Amniotic stem cell (primary cell): ENCODE measurements at places on chromosomes 11 and 22.
A peak's percentile ranks its signal among the peaks of the same experiment; 100 is the strongest.

- no peak for DNase-seq
These were observed 6.2 kb upstream of the IL17REL start for GRCh38 chr22:50018608-50019285.

DNA sequence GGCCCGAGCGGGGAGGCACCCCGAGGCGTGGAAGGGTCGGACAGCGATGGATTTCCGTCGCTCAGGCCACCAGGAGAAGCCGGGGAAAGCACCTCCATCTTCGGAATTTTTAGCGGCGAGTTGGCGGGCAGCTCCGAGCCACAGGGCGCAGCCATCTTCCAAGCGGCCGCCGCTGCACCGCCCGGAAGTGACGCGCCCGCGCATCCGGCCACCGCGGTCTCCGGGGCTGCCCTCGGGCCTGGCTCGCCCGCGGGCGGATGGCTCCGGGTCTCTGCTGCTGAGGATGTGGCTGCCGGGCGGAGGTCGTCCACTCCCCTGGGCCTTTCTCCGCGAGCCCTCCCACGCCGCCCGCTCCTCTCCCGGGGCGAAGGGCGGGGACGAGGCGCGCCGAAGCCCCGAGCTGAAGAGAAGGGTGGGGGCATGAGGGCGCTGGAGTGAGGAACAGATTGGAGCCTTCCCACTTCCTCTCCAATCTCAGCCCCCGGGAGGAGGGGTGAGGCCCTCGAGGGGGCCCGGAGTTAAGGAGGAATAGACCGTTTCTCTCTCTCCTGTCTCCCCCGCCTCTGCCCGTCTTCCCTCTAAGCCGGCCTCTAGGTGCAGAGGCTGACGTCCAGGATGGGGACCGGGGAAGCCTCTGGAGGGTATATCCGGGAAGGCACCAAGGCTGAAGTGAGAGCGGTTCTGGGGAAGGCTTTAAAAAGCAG is at the start of gene MSANTD2:
MSANTD2 (minus strand) TSS at position 181 of the 704 bp plus-strand sequence; CDS start at position 155, 26 bp downstream.
- DNase-seq, result peak; percentile 53

DNA sequence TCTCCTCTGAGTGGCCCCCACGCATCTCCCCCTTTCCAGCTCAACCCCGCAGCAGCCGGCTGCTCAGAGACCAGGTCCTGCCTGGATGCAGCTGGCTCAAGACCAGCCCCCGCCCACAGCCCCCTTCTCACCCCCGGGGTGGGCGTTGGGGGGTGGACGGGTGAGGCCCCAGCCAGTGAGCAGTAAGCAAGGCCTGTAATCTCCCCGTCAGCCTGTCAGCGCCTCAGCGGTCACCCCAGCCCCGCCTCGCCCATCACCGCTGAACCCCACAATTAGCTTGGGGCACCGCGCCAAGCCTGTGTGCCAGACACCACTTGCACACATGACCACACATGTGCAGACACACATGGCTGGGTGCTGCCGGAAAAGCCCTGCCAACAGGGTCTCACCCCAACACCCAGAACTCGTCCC is 5.9 kb downstream of the PLXNB2 start:
- no peak for DNase-seq

DNA sequence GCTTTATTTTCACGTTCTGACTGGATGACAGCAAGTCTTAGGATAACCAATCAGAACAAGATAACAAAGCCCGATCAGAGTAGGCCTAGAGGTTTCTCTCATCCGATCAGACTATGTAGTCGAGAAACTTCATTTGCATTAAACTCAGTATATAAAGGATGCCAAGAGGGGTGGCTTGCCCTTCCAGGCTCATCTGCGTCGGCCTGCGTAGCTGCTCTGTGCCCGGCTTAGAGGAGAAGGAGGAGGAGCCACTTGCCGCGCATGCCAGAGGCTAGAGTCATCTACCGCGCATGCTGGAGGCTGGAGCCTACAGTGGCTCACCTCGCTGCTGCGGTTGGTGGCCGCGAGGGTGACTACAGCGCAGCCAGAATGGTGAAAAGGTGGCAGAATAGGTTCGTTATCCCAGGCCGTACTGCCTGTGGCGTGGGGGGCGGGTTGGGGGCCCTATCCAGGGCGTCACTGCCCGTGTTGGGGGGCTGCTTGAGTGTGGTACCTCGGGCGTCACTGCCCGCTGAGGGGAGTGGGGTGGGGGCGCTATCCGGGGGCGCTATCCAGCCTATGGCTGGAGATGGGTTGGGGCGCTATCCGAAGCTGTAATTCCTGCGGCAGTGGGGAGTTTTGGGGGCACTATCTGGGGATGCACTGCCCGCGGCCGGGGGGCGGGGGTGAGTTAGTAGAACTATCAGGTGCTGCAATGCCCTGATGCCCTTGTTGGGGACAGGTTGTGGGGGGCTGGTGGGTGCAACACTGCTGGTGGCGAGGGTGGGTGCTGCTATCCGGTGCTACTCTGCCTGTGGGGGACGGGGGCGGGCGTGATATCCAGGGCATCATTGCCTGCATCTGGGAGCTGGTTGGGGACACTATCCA is at the start of gene RFPL2:
RFPL2 (minus strand) TSS at position 218 of the 867 bp plus-strand sequence. CDS start 2,622 bp downstream, outside the sequence.
- no peak for DNase-seq

DNA sequence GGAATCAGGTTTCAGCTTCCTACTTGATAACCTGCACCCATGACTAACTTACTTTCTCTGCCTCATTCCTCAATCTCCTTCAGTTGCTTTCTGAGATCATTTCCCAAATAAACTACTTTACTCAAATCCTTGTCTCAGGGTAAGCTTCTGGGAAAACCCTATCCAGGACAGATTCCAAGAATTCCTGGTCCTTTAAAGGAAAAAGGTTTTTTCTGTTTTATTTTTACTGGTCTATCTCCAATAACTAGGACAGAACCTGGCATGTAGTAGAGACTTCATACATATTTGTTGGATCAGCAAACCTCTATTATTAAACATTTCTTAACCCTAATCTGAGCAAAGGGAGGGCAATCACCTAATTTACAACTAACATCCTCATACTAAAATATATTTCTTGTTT is 910.5 kb upstream of the CHORDC1 start:
- DNase-seq, result no peak

DNA sequence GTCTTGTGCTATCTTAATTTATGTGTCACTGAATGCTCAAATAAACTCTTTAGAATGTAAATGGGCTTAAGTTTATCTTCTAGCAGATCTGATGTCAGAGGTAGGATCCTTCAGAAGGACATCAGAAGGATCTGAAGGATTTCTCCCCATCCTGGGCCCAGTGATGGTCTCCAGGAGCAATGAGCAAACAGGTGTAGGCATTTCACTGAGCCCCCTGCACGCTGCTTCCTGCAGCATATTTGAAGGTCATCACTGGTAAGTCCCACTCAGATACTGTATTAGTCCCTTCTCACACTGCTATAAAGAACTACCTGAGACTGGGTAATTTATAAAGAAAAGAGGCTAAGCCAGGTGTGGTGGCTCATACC is 4.5 kb downstream of the GSTP1 start:
- no peak for DNase-seq

GRCh38 chr11:48013269-48013901 is 33.0 kb downstream of the PTPRJ start:
- no peak for DNase-seq

GRCh38 chr11:122141725-122142124 is 25.7 kb upstream of the BLID start:
- no peak for DNase-seq

GRCh38 chr22:24706054-24706453 is 68.5 kb downstream of the PIWIL3 start:
- DNase-seq, result no peak

GRCh38 chr11:69497221-69497787 is 15.8 kb downstream of the LINC01488 start:
- DNase-seq, result peak; percentile 88

- no peak for DNase-seq
These were observed 499.6 kb downstream of the MIAT start for GRCh38 chr22:27156821-27157489.

DNA sequence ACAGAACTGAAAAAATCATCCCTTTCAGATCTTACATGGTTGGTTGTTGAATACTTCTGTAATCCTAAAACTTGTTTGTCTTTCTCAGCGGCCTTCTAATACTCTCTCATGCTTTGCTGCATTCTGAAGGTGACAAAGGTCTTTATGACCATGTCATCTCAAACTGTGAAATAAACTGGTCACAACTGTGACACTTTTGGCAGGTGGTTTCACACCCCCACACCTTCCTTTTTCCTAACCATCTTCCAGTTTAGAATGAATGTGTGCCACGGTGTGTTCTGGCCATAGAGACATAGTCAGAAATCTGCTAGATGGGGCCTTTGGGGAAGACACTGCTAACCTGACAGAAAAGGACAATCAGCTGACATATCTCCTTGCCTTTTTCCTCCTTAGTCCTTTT is 14.7 kb upstream of the RFPL3 start:
- DNase-seq, result no peak

GRCh38 chr22:44920183-44920582 is 89.6 kb downstream of the PHF21B start:
- DNase-seq, result no peak

DNA sequence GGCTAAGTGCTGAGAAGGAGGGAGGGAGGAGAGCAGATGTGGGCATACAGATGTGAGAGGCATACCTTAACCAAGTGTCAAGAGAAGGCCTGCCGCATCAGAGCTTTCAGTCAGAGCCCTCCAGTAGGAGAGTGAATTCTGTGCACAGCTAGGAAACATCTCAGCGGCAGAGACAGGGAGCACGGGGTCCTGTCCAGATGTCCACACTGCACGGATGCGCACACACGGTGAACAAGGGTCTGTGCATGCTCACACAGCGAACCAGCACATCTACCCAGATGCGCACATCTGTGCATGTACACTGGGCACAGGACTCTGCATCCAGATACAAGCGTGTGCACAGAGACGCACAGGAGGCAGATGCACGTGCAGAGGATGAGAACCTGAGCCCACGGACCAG is 778.0 kb downstream of the BRD1 start:
- DNase-seq, result no peak

DNA sequence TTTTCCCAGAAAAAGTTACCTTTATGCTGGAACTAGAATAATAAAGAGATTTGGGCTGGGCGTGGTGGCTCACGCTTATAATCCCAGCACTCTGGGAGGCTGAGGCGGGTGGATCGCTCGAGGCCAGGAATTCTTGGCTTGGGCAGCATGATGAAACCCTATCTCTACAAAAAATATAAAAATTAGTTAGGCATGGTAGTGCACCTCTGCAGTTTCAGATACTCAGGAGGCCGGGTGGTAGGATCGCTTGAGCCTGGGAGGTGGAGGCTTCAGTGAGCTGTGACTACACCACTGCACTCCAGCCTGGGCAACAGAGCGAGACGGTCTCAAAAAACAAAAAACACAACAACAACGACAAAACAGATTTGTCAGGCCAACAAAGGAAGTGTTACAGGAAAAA is 119.3 kb upstream of the OR9Q1 start:
- no peak for DNase-seq

DNA sequence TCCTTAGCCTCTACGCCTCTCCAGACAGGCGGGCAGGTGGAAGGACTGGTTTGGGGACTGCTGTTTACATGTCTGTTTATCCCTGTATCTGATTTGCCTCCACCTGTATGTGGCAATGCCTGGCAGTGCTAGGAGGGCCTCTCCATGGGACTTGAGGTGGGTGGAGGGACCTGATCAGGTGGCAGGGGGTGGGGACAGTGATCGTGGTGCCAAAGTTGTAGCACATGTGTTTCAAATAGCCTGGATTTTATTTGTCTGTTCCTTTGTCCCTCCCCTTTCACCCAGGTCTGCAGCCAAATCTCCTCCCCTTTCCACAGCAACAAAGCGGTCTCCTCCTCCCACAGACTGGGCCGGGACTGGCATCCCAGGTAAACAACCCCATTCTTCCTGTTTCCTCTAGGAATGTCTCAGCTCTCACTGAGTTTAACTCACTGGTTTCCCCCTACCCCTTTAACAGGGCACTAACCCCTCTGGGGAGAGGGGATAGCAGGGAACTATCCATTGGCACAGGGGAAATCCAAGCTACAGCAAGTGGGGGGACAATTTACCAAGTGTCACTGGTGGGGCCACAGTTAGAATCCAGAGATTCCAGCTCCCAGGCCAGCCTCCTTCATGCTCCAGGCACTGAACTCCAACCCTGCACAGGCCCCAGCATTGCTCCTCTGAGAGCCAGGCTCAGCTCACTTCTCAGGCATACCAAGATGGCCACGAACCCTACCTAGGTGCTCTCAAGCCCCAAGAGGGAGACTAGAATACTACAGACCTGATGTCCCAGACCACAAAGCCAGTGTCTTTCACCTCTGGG is 22.9 kb upstream of the TLCD5 start:
- DNase-seq, result no peak

GRCh38 chr11:43541993-43542392 is 138.5 kb upstream of the HSD17B12 start:
- no peak for DNase-seq

GRCh38 chr11:128195057-128195751 is 392.2 kb downstream of the ETS1 start:
- no peak for DNase-seq

DNA sequence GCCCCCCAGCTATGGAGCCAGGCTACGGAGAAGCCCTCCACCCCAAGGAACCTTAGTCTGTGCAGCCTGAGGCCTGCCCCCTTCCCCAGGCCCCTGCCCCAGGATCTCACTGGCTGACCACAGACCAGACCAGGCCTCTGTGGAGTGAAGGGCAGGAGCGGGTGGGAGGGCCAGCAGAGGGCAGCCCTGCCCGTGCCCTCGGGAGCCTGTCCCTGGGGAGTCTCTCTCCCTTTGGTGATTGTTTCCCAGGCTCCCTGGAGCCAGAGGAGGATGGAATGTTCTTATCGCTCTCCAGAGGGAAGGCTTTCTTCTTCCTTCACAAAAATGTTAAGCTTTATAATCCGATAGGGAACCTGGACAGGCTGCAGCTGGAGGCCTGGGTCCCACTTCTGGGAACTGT is 455.3 kb downstream of the SOX6 start:
- DNase-seq, result no peak

- DNase-seq, result peak; percentile 56
These were observed 15.5 kb downstream of the APOL3 start for GRCh38 chr22:36144886-36145541.

DNA sequence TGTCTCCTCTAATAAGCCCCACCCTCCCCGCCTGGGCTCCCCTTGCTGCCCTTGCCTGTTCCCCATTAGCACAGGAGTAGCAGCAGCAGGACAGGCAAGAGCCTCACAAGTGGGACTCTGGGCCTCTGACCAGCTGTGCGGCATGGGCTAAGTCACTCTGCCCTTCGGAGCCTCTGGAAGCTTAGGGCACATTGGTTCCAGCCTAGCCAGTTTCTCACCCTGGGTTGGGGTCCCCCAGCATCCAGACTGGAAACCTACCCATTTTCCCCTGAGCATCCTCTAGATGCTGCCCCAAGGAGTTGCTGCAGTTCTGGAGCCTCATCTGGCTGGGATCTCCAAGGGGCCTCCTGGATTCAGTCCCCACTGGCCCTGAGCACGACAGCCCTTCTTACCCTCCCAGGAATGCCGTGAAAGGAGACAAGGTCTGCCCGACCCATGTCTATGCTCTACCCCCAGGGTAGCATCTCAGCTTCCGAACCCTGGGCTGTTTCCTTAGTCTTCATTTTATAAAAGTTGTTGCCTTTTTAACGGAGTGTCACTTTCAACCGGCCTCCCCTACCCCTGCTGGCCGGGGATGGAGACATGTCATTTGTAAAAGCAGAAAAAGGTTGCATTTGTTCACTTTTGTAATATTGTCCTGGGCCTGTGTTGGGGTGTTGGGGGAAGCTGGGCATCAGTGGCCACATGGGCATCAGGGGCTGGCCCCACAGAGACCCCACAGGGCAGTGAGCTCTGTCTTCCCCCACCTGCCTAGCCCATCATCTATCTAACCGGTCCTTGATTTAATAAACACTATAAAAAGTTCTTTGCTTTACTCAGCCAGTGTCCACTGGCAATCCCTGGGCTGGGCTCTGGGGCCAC is 14.4 kb downstream of the TSKU start:
- DNase-seq, result no peak
